NCI-H2171 treated with DMSO at 0.1 percent for 48 hours (cell line): ENCODE measurements at places on chromosomes 11 and 22.

GRCh38 chr22:37526376-37526775, 7.2 kb upstream of the CARD10 start:
- no peak for DNase-seq

DNA sequence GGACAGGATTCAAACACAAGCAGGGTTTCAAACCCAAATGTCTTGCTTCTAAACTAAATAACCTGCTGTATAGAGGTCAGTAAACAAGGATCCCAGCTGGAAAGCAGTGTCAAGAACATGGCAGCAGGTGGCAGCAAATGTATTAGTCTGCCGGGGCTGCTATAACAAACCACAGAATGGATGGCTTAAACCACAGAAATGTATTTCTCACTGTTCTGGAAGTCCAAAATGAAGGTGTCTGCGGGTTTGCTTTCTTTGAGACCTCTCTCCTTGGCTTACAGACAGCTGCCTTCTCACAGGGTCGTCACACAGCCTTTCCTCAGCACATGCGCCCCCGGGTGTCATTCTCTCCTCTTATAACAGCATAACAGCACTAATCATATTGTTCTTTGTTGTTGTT, 65.1 kb upstream of the LRRC55 start:
- peak; percentile 75 for DNase-seq

DNA sequence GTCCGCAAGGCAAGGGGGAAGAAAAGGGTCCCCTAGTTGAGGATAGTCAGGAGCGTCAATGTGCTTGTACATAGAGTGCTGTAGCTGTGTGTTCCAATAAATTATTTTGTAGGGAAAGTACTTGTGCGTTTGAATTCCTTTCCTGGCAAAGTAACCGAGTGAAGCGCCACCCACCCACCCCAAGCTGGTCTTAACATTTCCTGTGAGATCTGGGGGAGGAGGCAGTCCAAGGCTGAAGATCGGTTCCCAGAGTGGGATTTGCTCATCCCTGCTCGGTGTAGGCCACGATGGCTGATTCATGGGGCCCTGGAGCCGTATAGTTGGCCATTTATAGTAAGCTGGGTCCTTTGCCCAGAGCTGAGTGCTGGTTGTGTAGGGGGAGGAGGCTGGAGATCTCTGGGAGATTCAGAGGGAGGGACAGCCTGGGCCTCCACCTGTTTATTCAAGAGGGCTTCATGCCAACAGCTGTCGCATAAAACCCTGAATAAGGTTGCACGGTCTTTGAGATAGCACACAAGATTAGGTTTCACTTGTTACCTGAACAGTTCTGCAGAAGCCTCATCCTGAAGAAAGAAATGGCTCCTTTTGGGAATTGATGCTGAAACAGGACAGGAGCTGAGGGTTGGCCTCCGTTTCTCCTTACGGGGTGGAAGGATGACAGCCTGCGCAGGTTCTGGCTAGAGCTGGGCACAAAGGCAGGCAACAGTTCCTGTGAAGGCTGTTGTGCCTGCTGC, 2.4 kb downstream of the ATF4 start:
- DNase-seq: peak; percentile 89

GRCh38 chr22:36461665-36462649, 19.5 kb downstream of the TXN2 start:
- peak; percentile 99 for DNase-seq

DNA sequence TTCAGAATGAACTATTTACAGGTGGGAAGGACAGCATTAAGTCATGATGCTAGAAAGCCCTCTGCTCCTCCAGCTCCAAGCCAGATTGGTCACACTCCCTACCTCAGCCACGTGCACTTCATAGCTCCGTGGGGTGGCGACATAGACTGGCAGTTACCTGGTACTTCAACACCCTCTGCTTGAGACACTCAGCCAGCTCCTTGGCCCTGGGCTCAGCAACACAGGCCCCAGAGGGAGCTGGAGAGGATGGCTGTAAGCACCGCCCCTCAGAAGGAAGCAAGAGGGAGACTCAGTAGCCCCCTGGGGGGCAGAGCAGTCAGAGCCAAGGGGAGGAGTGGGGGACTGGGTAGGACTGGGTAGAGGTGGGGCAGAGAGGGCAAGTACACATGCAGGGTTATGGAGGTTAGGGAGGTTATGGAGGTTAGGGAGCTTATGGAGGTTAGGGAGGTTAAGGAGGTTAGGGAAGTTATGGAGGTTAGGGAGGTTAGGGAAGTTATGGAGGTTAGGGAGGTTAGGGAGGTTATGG, 102.1 kb upstream of the BID start:
- DNase-seq: peak; percentile 43

- DNase-seq: no peak
Observed at GRCh38 chr11:36016263-36016662, 72.4 kb downstream of the LDLRAD3 start.

DNA sequence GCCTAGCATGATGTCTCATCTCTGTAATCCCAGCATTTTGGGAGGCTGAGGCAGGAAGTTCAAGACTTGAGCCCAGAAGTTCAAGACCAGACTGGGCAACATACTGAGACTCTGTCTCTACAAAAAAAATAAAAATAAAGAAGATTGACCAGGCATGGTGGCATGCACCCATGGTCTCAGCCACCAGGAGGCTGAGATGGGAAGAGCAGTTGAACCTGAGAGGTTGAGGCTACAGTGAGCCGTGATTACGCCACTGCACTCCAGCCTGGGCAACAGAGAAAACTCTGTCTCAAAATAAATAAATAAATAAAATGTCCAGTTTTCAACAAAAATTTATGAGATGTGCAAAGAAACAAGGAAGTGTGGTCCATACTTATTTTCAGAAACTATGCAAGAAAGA, 28.3 kb downstream of the EFCAB6 start:
- DNase-seq: no peak

DNA sequence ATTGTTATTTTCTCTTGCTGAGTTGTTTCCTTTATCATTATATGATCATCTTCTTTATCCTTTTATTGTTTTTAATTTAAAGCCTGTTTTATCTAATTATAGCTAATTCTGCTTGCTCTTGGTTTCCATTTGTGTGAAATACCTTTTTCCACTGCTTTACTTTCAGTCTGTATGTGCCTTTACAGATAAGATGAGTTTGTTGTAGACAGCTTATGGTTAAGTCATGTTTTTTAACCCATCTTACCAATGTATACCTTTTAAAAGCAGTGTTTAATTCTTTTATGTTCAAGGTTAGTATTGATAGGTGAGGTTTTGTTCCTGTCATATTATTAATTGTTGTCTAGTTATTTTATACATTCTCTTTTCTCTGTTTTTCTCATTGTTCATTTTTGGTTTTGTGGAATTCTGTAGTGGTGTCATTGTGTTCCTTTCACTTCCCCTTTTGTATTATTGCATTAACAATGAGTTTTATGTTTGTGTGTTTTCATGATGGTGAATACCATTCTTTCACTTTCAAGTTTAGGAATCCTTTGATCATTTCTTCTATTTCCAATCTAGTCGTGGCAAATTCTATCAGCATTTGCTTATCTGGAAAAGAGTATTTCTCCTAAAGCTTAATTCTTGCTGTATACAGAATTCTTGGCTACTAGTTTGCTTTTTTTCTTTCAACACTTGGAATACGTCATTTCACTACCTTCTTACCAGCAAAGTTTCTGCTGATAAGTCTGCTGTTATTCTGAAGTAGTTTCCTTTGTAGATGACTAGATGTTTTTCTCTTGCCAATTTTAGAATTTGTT, 21.8 kb downstream of the OR5AN1 start:
- no peak for DNase-seq

DNA sequence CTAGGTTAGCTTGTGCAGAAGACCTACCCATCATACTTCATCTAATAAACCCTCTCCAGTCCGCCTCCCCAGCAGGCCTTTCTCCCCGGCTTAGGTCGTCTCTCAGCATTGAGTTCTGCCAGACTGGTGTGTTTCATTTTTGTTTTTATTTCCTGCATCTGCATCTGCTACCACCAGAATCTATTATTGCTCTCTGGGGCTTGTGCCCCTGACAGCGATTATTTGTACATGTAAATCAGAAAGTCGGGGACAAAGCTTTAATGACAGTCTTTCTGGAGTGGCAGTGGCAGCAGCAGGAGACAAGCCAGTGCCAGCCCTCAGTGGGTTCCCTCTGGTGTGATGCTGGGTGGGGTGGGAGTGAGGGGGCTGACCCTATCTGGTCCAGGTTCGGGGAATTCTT, 127.5 kb downstream of the PKNOX2 start:
- DNase-seq: no peak

DNA sequence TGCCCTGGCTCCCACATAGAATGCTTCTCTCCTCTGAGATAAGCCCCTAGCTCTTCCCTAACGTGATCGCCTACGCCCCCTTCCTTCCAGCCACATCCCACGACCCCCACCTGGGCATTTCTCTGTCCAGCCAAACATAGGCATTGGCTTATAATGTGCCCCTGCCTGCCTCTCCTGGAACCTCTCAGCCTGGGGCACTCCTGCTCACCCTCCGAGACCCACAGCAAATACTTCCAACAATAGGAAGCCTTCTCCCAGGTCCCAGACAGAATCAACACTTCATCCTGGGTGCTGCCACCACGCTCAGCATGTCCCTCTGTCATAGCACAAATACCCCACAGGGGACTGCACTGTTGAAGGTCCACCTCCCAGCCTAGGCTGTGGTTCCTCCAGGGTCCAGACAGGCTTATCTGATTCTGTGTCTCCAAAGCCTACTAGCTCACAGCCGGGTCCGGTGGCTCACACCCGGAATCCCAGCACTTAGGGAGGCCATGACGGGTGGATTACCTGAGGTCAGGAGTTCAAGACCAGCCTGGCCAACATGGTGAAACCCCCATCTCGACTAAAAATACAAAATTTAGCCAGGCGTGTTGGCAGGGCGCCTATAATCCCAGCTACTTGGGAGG, 24.2 kb upstream of the TMPRSS4 start:
- no peak for DNase-seq

DNA sequence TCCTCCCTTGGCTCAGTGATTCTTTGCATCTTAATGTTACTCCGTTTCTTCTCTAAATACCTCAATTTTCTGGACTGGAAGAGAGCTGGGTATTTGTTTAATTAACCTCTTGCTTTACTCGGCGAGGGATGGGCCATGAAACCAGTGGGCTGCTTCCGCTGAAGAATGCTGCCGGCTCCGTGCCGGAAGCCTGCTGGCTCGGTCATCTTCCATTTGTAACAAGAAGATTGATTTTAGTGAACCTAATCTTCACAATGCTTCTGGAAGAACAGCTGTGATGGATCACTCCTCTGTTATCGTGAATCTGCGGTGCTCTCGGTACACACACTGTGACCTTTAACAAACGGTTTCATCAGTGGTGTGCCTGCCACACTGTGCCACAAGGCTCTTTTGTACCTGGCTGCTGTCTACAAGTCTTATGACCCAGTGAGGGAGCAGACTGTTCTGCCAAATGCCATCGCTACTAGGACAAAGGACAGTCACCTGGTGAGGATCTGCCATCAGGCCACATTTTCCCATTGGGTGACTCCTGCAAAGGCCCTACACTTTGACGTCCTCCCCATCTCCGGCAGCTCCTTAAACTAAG, 25.3 kb upstream of the PARVB start:
- DNase-seq: no peak

GRCh38 chr11:64713016-64713707, 9.8 kb downstream of the NRXN2 start:
- DNase-seq: peak; percentile 21

- no peak for DNase-seq
Observed at GRCh38 chr11:40337118-40337517, 1122.3 kb downstream of the LRRC4C start.

GRCh38 chr11:30314625-30315024, 8.3 kb upstream of the ARL14EP start:
- peak; percentile 10 for DNase-seq

GRCh38 chr11:95650276-95650675, 139.3 kb downstream of the FAM76B start:
- no peak for DNase-seq

- no peak for DNase-seq
Observed at GRCh38 chr11:75375626-75376025, 23.7 kb upstream of the RPS3 start.

- DNase-seq: no peak
Observed at GRCh38 chr11:44999068-44999467, 48.4 kb upstream of the TP53I11 start.

DNA sequence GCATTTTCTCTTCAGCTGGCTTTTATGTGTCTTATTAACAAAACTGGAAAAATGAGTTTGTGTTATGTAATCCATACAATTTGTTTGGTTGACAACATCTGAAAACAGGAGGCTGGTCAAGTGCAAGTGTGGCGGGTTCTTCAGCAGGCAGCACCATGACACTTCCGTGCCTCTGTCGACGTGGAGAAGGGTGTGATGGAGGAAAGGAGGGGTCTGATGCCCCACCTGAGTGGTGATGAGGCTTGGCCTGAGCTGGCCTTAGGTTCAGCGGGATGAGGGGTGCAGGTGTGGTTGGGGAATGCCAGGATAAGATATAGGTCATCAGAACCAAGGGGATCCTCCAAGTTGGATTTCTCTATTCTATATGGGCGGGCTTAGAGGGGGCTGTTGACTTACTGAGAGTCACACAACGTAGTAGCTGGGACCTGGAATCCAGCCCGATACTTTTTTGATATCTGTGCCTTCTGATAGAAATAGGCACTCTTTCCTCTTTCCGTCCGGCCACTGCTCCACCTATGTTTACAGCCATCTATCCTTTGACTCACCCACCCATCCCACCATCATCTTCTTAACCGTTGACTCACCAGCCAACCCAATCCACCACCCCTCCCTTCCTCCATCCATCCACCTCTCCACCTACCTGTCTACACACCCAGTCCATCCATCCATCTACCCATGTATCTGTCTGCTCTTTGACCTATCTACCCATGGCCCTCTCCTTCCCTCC, 29.0 kb downstream of the SHANK3 start:
- no peak for DNase-seq

DNA sequence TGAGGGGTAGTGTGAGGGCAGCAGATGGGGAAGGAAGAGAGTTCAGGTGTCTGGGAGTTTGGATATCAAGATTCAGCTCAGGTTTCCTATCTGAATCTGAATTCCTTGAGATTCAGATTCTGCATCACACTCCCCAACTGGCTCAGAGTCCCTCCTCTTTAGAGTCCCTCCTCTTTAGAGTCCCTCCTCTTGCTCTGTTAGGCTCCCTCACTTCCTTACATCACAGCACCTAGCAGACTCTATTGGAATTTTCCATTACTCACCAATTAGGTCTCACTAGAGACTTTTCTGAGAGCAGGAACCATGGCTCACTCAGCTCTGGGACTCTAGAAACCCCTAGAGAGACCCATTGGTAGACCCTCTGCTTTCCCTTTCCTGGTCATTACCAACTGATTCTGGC, 303.4 kb upstream of the SYN3 start:
- no peak for DNase-seq

GRCh38 chr11:68503792-68504191, 43.2 kb downstream of the PPP6R3 start:
- no peak for DNase-seq

DNA sequence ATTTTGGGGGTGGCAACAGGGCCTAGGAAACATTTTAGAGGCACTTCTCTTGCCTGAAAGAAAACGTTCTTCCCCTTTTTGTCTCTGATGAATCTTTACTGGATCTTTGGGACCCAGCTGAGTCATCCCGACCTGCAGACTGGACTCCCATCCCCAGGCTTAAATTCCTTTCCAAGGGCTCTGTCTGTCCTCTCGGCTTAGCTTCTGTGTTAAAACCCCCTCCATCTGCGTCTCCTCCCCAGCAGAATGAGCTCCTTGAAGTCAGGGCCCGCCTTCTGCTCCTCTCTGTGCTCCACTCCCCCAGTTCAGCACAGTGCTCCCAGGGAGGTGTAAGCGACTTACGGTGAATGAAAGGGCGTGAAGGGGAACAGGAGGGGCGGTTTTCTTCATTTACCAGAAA, 895 bp upstream of the DAGLA start:
- DNase-seq: no peak
